IMR-90 (cell line): ENCODE measurements at places on chromosomes 2 and 18. TPM values are rescaled to one million over a fixed set of nuclear protein-coding genes. Genes with fewer than 3 reads are reported as not detected.

The HOXD9 gene
- not detected in 2 replicates for total RNA-seq

The L3MBTL4 gene
- total RNA-seq, result under 0.01 TPM in 1 of 2 replicates, not detected in the other

The TGFA gene
- total RNA-seq, result not detected in 2 replicates

The TET3 gene
- 1.6 and 1.7 TPM in 2 replicates for total RNA-seq

The CPS1 gene
- total RNA-seq, result 18.6 and 20.1 TPM in 2 replicates

The NPPC gene
- total RNA-seq, result 0.28 and 0.36 TPM in 2 replicates

The FN1 gene
- 7,693 and 8,243 TPM in 2 replicates for total RNA-seq

The MYO5B gene
- 0.54 and 0.56 TPM in 2 replicates for total RNA-seq

The SLC19A3 gene
- under 0.01 TPM in 1 of 2 replicates, not detected in the other for total RNA-seq

The ABCB11 gene
- total RNA-seq, result not detected in 2 replicates

The LRP1B gene
- under 0.01 TPM in 2 replicates for total RNA-seq

The TTC21B gene
- 17.2 and 23.1 TPM in 2 replicates for total RNA-seq

The CRYGD gene
- not detected in 2 replicates for total RNA-seq

The PDIA6 gene
- 204 and 384 TPM in 2 replicates for total RNA-seq

The CFAP221 gene
- not detected in 2 replicates for total RNA-seq

The ITGB6 gene
- total RNA-seq, result under 0.01 TPM in 1 of 2 replicates, not detected in the other

The SERPINB3 gene
- total RNA-seq, result not detected in 2 replicates

The IGFBP2 gene
- total RNA-seq, result 33.5 and 36.7 TPM in 2 replicates

The KCNE4 gene
- 6.6 and 8.3 TPM in 2 replicates for total RNA-seq

The ANKRD30BL gene
- total RNA-seq, result not detected in 2 replicates

The MORN2 gene
- total RNA-seq, result 13.1 and 27.2 TPM in 2 replicates

The GAD1 gene
- not detected in 2 replicates for total RNA-seq

The INPP5D gene
- total RNA-seq, result under 0.01 and 0.18 TPM in 2 replicates

The GALNT13 gene
- total RNA-seq, result not detected in 2 replicates

The PKP4 gene
- 37.5 and 37.8 TPM in 2 replicates for total RNA-seq

The IGFBP5 gene
- 392 and 433 TPM in 2 replicates for total RNA-seq

The SCG2 gene
- total RNA-seq, result 0.36 and 0.56 TPM in 2 replicates

The TMEM247 gene
- not detected in 2 replicates for total RNA-seq

The CABYR gene
- 3.6 and 4.1 TPM in 2 replicates for total RNA-seq

The WDR43 gene
- 220 and 300 TPM in 2 replicates for total RNA-seq

The IL1R2 gene
- not detected in 2 replicates for total RNA-seq

The RNF125 gene
- under 0.01 TPM in 2 replicates for total RNA-seq

The DSG2 gene
- total RNA-seq, result 1.7 and 2.3 TPM in 2 replicates

The FSIP2 gene
- total RNA-seq, result under 0.01 TPM in 1 of 2 replicates, not detected in the other

The RAX gene
- not detected in 2 replicates for total RNA-seq

The MROH2A gene
- not detected in 2 replicates for total RNA-seq

The GRHL1 gene
- total RNA-seq, result 0.18 and 0.56 TPM in 2 replicates
